Hematopoietic multipotent progenitor cell (in vitro differentiated cells): ENCODE measurements at places on chromosomes 16 and 17. TPM values are rescaled to one million over a fixed set of nuclear protein-coding genes. Genes with fewer than 3 reads are reported as not detected.

- peak; percentile 83 for DNase-seq
Observed at GRCh38 chr16:29700253-29700987, 21.4 kb downstream of the QPRT start.

DNA sequence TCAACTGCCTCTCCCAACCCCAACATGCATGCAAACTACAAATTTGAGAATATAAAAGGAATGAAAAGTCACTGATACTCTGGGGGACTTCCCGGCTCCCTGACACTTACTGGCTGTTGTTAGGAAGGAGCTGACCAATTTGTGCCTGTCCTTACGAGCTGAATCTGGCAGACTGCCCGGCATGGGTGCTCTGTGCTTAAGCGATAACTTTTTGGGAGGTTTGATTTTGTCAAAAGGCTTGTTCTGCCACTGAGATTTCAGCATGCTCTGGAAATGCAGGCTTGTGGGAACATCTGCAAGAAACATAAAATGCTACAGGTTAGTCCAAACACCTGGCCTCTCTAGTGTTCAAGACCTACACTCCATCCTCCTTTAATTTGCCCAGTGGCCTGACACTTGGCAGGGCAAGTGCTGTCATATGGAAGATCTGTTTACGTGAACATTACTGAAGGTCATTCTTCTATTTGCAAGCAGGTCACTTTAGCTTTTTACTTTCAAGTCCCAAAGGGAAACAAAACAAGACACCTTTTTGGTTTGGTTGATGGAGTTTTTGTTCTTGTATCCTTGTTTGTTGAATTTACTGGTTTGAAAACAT, 40.6 kb downstream of the STH start:
- DNase-seq: no peak

The DHRS7C gene
- total RNA-seq: not detected

The UMOD gene
- total RNA-seq: not detected

The CDRT15L2 gene
- total RNA-seq: not detected

The TNFRSF13B gene
- 0.27 TPM for total RNA-seq

- no peak for DNase-seq
Observed at GRCh38 chr16:1452530-1452929, 8.2 kb upstream of the CCDC154 start.

GRCh38 chr17:81194225-81194760, 28.3 kb upstream of the AATK start:
- no peak for DNase-seq

The TBCD gene
- total RNA-seq: 49.3 TPM

The ZACN gene
- total RNA-seq: not detected

The CMTM1 gene
- total RNA-seq: 6.5 TPM

The TAC4 gene
- not detected for total RNA-seq

DNA sequence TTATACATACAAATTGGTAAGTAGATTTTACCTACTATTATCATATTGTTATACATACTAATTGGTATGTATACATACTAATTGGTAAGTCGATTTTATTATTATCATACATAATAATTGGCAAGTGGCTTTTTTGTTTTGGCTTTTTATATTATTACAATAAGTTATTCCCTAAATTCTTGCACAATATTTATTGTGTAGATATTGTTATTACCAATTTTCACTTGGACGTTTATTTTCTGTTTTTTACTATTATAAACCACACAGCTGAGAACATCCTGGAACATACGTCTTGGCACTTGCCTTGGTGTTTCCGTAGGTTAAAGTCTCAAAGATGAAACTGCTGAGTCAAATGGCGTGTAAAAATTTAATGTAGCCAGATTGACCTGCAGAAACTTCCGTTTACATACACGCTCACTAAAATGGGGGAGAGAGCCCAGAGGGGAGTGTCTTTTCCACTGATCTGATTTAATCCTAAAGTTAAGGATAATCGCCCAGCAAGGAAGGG, 18.9 kb downstream of the GNGT2 start:
- DNase-seq: no peak

The OR3A3 gene
- total RNA-seq: under 0.01 TPM

GRCh38 chr17:47324224-47325020, 667 bp downstream of the EFCAB13 start:
- DNase-seq: peak; percentile 29

- DNase-seq: no peak
Observed at GRCh38 chr17:74467221-74467951, 952 bp downstream of the CD300A start.

DNA sequence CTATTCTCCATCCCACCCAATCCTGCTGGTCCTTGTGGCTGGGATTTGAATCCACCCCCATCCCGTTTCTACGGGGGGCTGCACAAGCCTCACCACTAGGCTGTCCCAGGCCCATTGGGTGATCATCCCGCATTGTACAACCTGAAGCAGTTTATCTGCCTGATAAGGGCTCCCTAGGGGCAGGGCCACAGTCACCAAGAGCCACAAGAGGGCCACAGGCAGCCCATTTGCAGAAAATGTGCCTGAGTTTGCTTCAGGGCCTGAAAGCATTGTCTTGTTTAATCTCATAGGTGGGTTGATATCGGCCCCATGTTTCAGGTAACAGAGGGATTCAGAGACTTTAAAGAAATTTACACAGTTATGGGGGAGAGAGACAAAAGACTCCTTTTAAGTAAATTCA, 245.0 kb downstream of the CPPED1 start:
- no peak for DNase-seq
